Coronary artery (tissue), 2 donors: ENCODE measurements at places on chromosomes 1 and 21.
A peak's percentile ranks its signal among the peaks of the same experiment; 100 is the strongest.

DNA sequence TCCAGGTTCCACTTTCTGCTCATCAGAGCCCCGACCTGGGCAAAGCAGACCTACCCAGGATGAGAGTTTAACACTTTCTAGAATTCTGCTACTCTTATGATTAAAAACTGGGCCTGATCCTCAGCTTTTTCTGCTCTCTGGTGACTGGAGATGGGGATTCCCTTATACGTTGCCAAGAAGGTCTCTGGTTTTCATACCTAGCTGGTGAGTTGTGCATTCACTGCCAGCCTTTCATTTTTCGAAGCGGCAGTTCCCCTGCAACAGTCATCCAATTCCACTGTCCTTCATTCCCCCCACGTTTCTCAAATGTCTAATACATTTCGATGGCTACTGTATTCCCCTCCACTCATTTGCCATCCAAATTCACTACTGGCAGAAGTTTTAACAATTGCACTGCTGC lies 135.3 kb downstream of the ADSS2 start:
- no peak for DNase-seq

DNA sequence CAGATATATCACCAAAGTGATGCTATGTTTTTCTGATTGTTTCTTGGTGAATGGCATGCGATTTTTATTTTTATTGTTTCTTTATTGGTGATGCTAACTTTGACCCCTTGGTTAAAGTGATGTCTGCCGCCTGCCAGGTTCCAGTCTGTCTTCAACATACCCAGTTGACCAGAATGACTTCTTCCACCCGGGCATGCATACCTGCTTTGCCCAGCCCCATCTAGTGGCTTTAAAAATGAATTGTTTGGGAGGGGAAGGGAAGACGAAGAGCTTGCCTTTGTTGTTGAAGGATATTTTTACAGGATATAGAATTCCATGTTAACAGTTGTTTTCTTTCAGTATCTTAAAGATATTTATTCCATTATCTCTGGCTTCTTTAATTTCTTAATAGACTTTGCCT lies 65.1 kb downstream of the ATG4C start:
- DNase-seq, result no peak

DNA sequence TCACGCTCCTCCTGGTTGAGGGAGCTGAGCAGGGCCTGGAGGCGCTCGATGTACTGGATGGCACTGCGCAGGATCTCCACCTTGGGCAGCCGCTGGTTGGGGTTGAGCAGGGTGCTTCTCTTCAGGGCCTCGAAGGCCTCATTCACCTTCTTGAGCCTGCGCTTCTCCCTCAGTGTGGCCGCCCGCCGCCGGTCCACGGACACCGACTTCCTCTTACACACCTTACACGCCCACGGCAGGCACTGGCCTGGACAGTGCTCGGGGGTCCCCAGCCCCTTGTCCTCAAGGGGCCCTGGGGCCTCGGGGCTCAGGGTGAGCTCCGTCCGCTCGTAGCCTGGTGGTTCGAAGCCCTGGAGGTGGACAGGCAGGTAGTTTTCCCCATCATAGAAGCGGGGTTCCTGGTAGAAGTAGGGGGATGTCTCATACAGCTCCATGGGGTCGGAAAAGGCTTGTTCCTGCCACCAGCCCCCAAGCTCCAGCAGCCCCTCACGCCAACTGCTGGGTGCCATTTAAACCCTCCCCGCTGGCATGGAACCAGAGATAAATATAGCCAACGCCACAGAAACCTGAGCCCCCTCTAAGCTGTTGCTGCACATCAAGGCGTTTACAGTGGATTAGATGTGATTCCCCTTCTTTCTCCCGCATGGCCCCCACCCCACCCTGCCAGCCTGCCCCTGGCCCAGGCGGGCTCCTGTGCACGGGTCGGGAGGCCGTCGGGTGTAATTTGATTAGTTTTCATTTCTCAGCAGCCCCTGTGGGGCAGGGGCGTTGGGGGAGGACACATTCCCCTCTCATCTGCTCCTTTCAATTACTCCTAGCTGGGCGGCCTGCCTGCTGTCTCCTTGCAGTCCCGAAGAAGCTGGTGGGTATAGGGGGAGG lies at the start of gene MYOG:
MYOG (minus strand) TSS at position 485 of the 879 bp plus-strand sequence; CDS start at position 434, 51 bp downstream.
- DNase-seq, result peak; percentile 53

- no peak for DNase-seq
Measured at GRCh38 chr21:17537299-17537698, 24.5 kb downstream of the CXADR start.

- DNase-seq, result no peak
Measured at GRCh38 chr1:51930329-51930728, 51.8 kb upstream of the NRDC start.
